Activated CD4-positive, alpha-beta T cell treated with anti-CD3 and anti-CD28 coated beads for 36 hours (primary cell): ENCODE measurements at places on chromosomes 1 and 21.

DNA sequence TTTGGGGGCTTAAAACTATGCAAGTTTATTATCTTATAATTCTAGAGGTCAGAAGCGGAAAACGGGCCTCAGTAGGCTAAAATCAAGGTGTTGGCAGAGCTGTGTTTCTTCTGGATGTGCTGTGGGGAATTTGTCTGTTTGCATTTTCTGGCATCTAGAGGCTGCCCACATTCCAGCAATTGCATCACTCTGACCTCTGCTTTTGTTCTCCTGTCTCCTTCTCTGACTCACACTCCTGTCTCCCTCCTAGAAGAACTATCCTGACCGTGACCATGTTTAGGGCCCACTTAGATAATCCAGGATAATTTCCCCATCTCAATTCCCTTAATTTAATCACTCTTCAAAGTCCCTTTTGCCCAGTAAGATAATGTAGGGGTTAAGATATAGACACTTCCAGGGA lies 127.4 kb upstream of the DEPDC1 start:
- DNase-seq, result no peak

DNA sequence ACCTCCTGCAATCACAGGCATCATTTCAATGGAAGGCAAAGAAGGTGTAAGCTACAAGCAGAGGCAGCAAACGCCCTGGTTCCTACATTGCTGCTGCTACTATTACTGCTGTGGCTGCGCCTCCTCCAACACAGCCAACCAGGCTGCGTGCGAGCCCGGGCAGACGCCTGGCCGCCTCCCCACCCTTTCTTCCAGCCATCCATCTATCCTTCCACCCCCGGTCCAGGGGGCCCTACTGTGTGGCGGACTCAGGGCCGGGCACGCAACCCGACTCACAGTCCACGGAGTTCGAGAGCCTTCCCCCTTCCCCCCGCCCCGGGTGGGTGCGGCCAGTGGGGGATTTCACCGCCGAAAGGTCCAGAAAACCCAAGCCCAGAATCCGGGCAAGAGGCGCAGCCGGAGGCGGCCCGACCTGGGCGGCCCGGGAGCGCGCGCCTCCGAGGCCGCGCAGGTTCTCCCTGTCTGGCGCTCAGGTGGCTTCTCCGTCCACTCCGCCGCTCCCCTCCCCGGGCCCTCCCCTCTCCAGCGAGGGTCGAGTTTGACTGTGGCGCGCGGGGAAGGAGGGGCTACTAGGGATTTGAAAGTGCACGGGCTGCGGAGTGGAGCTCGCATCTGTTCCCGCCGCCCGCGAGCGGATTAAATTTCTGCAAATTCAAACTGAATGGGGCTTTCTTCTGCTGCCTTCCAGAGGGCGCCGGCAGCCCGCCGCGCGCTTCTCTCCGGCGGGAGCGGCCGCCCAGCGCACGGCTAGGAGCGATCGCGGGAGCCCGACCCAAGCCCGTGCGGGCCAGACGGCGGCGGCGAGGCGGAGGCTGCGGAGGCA lies at the start of gene HUNK:
Gene HUNK (plus strand): TSS at position 569 of the 823 bp plus-strand sequence. CDS start 655 bp downstream, outside the sequence.
- DNase-seq, result peak; percentile 37

DNA sequence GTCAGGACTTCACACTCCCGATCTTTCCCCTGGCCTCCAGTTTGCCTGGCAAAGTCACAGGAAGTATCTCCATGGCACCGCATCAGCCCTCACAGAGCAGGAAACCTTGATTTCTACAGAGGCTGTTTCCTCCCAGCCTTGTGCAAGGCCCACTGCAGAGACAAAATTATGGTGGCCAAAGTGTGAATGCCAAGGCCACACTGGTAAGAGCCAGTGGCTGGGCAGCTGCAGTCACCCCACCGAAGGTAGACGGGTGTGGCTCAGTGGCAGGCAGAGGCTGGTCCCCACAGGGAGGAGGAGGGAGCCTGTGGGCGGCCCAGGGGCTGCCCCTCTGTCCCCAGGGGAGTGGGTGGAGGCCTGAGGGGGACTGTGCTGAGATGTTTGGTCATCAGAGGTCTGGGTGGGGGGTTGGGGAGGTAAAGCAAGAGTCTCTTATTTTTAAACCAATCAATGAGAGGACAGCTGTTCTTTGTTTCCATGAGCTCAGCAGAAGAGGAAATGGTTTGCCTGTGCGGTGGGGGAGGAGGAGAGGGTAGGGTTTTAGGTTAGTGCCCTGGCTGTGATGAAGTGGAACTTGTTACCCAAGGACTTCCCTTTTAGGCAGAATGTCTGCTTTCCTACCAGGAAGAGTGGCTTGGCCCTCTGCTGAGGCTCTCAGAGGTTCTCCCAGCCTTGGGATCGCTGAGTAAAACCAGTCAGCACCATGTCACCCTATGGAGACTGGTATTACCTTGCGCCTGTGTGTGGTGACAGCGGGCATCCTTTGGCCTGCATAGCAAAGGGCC lies 18.0 kb upstream of the BTG2 start:
- DNase-seq, result peak; percentile 88

GRCh38 chr1:75188892-75189291 lies 54.7 kb downstream of the LHX8 start:
- DNase-seq, result no peak

GRCh38 chr1:165876121-165876520 lies 48.7 kb downstream of the UCK2 start:
- DNase-seq, result no peak
